Activated CD4-positive, alpha-beta T cell treated with anti-CD3 and anti-CD28 coated beads, Interleukin-2, amount 10 ng/mL, durations not matched to agents 7 days and 5 days (primary cell): ENCODE measurements at places on chromosomes 2 and 18.

- no peaks in the 10 kb centered on the region for H3K4me1 ChIP-seq
- H3K27ac ChIP-seq: no peak overlapping the region
- H3K4me3 ChIP-seq: no peak overlapping the region
- H3K27me3 ChIP-seq: no peaks in the 10 kb centered on the region
- DNase-seq: no peak
Measured at GRCh38 chr2:108923019-108923700, 65.9 kb downstream of the EDAR start.

GRCh38 chr18:56284319-56284718, 354.1 kb downstream of the TXNL1 start:
- no peaks in the 10 kb centered on the region for H3K4me1 ChIP-seq
- no peak for DNase-seq
- peaks cover 3% of the 10 kb centered on the region for H3K27me3 ChIP-seq
- no peak overlapping the region for H3K4me3 ChIP-seq
- no peak overlapping the region for H3K27ac ChIP-seq

DNA sequence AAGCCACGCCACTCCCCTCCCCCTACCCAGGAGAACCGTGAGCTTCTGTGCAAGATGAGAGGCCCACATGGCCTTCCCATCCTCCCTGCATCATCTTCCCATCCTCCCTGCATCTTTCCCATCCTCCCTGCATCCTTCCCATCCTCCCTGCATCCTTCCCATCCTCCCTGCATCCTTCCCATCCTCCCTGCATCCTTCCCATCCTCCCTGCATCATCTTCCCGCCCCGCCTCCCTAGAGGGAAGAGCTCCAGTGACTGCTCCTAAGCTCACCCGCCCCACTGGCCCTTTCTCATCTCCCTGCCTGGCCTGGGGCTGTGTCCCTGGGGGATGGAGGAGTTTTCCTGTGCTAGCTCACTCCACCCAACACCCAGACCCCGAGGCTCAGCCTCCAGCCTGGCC, 93.3 kb upstream of the ASAP2 start:
- H3K4me3 ChIP-seq: no peak overlapping the region
- no peaks in the 10 kb centered on the region for H3K27me3 ChIP-seq
- no peak overlapping the region for H3K27ac ChIP-seq
- H3K36me3 ChIP-seq: no peaks in the 10 kb centered on the region

DNA sequence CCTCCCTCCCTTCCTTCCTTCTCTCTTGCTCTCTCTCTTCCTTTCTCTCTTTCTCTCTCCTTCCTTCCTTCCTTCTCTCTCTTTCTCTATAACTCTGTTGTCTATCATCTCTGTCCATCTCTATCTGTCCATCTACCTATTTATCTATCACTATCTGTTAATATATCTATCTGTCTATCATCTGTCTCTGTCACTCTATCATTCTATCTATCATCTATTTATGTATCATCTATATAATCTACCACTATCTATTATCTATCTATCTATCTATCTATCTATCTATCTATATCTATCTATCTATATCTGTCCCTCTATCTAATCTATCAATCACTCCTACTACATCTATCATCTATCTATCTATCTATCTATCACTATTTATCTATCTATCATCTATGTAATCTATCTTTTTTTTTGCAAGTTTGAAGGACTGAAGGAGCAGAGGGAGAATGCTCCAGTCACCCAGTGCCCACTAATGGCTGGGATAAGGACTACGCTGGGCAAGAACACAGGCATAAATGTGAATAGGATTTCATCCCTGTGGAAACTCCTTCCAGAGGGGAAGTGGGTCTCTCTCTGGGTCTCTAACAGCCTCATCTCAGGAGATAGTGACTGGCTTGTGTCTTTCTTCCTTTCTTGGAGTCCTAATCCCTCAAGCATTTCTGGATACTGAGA, 427.0 kb downstream of the LPIN1 start:
- no peaks in the 10 kb centered on the region for H3K36me3 ChIP-seq
- no peak overlapping the region for H3K4me3 ChIP-seq
- peaks cover 48% of the 10 kb centered on the region for H3K4me1 ChIP-seq
- DNase-seq: no peak
- H3K27me3 ChIP-seq: no peaks in the 10 kb centered on the region
- no peak overlapping the region for H3K27ac ChIP-seq

DNA sequence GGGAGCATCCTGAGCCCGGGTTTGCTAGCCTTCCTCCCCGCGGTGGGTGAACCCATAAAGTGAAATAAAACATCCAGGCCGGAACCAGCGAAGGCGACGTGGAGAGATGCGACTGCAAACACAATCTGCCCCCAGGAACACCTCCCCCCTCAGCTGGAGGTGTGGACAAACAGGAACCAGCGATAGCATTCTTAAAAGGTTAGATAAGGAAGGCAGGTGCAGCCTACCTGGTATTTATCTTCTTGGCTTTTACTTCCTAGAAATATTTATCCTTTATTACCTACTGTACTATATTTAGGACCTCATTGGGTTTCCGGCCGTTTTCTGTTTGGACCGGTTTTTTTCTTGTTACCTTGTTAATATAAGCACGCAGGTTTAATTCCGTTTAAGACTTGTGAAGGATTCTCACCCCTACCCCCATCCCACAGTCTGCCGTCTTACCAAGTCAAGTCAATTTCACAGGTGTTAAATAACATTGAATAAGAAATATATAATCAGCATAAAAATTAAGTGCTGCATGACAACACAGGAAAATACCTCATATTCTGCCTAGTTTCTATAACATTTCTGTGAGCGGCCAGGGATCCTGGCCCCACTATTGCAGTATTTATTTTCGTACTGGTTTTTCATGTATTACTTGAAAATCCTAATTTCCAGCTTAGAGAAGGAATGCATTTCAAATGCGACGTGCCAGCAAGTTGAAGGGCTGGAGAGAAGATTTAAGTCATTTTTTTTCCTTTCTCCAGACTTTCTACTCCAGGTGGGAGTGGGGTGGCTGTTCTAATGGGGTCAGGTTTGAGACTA, 224.0 kb upstream of the ID2 start:
- peaks cover 4% of the 10 kb centered on the region for H3K36me3 ChIP-seq
- peaks cover 47% of the 10 kb centered on the region for H3K4me1 ChIP-seq
- no peaks in the 10 kb centered on the region for H3K27me3 ChIP-seq
- no peak for DNase-seq
- H3K27ac ChIP-seq: peak overlapping the region; percentile 79

GRCh38 chr18:3452750-3453539, 3.0 kb downstream of the TGIF1 start:
- peaks cover 52% of the 10 kb centered on the region for H3K4me1 ChIP-seq
- H3K27ac ChIP-seq: peak overlapping the region; percentile 97
- peaks cover 24% of the 10 kb centered on the region for H3K36me3 ChIP-seq
- DNase-seq: no peak
- peak overlapping the region; percentile 91 for H3K4me3 ChIP-seq

- DNase-seq: no peak
- H3K27ac ChIP-seq: no peak overlapping the region
- H3K4me3 ChIP-seq: no peak overlapping the region
- H3K36me3 ChIP-seq: no peaks in the 10 kb centered on the region
Measured at GRCh38 chr2:164565359-164565758, 55.9 kb downstream of the GRB14 start.

GRCh38 chr2:146917431-146918042, 927.3 kb upstream of the ACVR2A start:
- no peak overlapping the region for H3K27ac ChIP-seq
- DNase-seq: no peak
- no peaks in the 10 kb centered on the region for H3K27me3 ChIP-seq
- H3K4me1 ChIP-seq: no peaks in the 10 kb centered on the region
- no peak overlapping the region for H3K4me3 ChIP-seq

GRCh38 chr18:1012775-1013174, 108.1 kb downstream of the ADCYAP1 start:
- H3K36me3 ChIP-seq: no peaks in the 10 kb centered on the region
- DNase-seq: no peak
- no peaks in the 10 kb centered on the region for H3K4me1 ChIP-seq

- H3K27ac ChIP-seq: no peak overlapping the region
- no peak for DNase-seq
- H3K36me3 ChIP-seq: no peaks in the 10 kb centered on the region
- no peak overlapping the region for H3K4me3 ChIP-seq
- no peaks in the 10 kb centered on the region for H3K4me1 ChIP-seq
Measured at GRCh38 chr2:19369341-19369955, 11.0 kb upstream of the OSR1 start.

DNA sequence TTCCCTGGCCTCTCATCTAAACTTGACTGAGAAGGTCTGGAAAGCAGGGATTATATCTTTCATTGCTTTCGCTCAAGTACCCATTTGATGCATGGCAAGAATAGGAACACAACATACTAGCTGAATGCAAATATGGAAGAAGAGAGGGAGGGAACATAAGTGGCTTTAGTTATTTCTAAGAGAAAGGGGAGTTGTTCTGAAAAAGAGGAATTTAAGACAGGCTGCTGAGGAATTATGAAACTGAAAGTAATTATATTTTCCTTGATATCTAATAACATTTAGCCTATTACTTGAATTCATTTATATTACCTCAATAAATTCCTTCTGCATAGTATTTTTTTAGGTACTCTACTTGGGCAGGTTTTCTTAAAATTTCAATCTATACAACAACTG, 105.8 kb upstream of the TTN start:
- no peak overlapping the region for H3K4me3 ChIP-seq
- H3K4me1 ChIP-seq: peaks cover 12% of the 10 kb centered on the region

DNA sequence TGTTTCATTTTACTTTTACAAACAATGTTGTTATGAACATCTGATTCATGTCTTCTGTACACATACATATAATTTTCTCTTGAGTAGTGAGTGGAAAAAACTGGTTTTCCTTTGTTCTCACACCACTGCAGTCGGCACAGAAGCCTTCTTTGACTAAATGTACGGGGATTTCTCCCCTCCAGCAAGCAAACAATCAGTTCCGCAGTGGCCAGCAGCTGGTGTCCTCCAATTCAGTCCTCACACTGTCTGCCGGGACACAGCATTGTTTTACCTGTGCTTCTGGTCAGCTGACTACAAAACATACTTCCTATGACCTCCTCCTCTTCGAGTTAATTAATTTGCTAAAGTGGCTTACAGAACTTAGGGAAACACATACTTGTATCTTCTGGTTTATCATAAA, 202.8 kb downstream of the WDR7 start:
- no peaks in the 10 kb centered on the region for H3K27me3 ChIP-seq
- DNase-seq: no peak
- no peak overlapping the region for H3K27ac ChIP-seq
- no peak overlapping the region for H3K4me3 ChIP-seq

DNA sequence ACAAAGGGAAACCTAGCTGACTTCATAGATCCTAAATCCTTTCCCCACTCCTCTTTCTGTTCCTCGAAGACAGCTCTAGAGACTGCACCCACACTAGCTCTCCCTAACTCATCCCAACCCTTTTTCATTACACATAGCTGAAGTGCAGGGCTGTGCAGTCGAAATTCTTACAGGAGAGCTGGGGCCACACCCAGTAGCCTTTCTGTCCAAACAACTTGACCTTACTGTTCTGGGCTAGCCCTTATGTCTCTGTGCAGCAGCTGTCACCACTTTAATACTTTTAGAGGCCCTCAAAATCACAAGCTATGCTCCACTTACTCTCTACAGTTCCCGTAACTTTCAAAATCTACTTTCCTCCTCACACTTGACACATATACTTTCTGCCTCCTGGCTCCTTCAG, 666.1 kb upstream of the PKDCC start:
- H3K27me3 ChIP-seq: no peaks in the 10 kb centered on the region
- H3K27ac ChIP-seq: no peak overlapping the region

GRCh38 chr2:159262904-159263303, 23.6 kb downstream of the WDSUB1 start:
- peaks cover 5% of the 10 kb centered on the region for H3K36me3 ChIP-seq
- no peaks in the 10 kb centered on the region for H3K4me1 ChIP-seq
- no peak for DNase-seq
- H3K4me3 ChIP-seq: no peak overlapping the region
- no peaks in the 10 kb centered on the region for H3K27me3 ChIP-seq
- no peak overlapping the region for H3K27ac ChIP-seq

DNA sequence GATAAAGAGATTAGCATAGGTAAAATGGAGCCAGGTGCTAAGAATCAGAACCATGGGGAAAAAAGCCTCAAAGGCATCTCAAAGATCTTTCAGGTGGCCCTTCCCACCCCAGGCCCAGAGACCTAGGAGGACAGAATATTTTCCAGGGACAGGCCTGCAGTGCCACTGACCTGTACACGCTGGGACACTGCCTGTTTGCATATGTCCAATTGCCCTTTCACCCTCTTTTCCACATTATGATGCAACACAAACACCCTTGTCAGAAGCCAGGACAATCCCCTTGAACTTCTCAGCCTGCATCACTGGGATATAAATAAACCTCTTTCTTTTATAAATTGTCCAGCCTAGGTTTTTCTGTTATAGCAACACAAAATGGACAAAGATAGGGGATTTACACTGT, 419.1 kb downstream of the TRIB2 start:
- no peak overlapping the region for H3K27ac ChIP-seq
- no peaks in the 10 kb centered on the region for H3K4me1 ChIP-seq
- no peak overlapping the region for H3K4me3 ChIP-seq
- no peak for DNase-seq

- peaks cover 4% of the 10 kb centered on the region for H3K27me3 ChIP-seq
- no peak for DNase-seq
- no peak overlapping the region for H3K4me3 ChIP-seq
- H3K27ac ChIP-seq: no peak overlapping the region
Measured at GRCh38 chr2:84234103-84234502, 225.0 kb downstream of the SUCLG1 start.
